ENCODE measurements at places on chromosomes 2 and 18.

- DNase-seq = no peak
Observed at GRCh38 chr2:233764761-233765160, 4.7 kb downstream of the UGT1A1 start.

- no peak for DNase-seq
Observed at GRCh38 chr2:145617906-145618305, 1098.0 kb upstream of the ZEB2 start.

- no peak for DNase-seq
Observed at GRCh38 chr2:189858291-189858690, 74.0 kb downstream of the PMS1 start.

GRCh38 chr18:41756141-41756540, 198.9 kb upstream of the PIK3C3 start:
- DNase-seq = no peak

GRCh38 chr2:78408795-78409118, 616.7 kb upstream of the REG3G start:
- DNase-seq = no peak

DNA sequence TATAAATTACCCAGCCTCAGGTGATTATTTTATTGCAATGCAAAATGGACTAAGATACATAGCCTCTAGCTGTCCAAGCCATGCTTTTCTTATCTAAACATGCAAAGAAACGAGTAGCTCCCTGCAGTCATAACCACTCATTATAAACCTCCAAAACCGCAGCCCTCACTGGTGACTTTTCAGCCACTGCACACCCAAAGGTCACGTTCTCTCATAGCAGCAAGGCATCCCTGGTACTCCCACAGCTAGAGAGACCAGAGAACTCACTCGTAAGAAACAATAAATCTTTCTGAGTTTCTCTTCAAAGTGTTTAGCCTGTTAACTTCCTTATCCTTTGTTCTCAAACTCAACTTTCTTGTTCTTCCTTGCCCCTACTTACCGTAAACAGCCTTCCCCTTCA, 28.5 kb upstream of the RALBP1 start:
- no peak for DNase-seq

GRCh38 chr2:111618978-111619902, 264.8 kb downstream of the ANAPC1 start:
- peak; percentile 79 for DNase-seq

DNA sequence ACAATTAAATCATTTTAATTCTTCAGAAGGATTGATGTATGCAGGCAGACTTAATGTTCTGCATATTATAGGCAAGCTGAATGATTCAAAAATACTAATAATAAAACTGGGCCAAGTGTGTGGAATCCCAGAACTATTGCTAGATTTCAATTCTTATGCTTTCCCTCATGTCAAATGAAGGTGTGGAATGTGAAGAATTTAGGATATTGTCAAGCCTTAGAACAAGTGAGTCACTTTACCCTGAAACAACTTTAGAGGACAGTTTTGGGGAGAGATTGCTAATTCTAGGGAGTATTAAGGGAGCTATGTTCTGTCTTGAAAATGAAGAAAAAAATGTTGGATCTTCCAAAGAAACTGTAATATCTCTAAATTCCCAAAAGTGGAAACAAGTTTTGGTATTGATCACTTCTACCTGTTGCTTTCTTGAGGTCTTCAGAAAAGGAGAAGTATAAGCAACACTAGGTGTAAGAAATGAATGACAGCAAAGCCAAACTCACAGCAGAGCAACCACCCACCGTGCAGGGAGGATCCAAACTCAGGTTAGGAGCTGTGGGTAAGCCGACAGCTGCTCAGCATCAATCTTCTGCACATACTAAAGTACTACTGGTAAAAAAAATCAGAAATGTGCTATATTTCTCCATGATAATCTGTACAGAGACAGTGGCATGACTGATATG, 818.1 kb downstream of the SLC4A3 start:
- DNase-seq = no peak

- DNase-seq = no peak
Observed at GRCh38 chr18:44967599-44967998, 286.9 kb downstream of the SETBP1 start.

DNA sequence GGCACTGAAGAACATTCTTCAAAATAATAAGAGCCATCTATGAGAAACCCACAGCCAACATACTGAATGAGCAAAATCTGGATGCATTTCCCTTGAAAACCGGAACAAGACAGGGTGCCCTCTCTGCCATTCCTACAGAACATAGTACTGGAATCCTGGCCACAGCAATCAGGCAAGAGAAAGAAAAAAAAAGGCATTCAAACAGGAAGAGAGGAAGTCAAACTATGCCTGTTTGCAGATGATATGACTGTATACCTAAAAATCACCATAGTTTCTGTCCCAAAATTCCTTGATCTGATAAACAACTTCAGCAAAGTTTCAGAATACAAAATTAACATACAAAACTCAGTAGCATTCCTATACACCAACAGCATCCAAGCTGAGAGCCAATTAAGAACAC, 119.5 kb upstream of the PARD3B start:
- DNase-seq = no peak

- peak; percentile 12 for DNase-seq
Observed at GRCh38 chr2:74696829-74697228, 42.8 kb downstream of the SEMA4F start.

GRCh38 chr2:42233976-42234441, 64.9 kb downstream of the EML4 start:
- DNase-seq = no peak

GRCh38 chr2:75528221-75528977, 32.3 kb downstream of the EVA1A start:
- DNase-seq = no peak

DNA sequence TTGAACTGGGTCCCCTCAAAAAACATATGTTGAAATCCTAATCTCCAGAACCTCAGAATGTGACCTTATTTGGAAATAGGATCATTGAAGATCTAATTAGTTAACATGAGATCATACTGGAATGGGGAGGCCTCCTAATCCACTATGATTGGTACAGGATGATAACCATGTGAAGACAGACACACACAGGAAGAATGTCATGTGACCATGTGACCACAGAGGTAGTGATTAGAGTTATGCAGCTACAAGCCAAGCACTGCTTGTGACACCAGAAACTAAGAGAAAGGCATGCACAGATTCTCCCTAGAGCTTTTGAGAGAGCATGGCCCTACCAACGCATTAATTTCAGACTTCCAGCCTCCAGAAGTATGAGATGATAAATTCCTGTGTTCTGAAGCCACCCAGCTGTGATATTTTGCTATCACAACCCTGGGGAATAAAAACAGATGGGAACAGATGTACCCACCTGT, 47.0 kb upstream of the TGIF1 start:
- DNase-seq = no peak

GRCh38 chr2:136104977-136105376, 13.0 kb downstream of the CXCR4 start:
- no peak for DNase-seq

DNA sequence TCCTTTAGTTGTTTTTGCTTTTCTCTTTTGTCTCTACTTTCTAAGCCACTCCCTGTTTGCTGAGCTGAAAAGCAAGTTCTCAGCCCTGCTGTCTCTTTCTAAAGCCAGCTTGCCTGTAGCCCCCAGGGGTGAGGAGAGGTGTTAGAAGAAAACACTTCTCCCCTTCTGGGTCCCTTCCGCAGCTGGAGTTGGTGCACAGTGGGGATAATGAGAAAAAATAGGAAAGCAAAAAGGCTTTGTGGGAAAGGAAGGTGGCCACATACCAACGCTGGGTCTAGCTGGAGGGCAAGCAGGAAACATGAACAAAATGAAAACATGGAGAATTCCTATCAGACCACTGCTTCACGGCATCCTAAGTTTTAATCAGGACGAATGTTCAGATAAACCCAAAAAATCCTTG, 15.5 kb upstream of the SLC20A1 start:
- DNase-seq = no peak

DNA sequence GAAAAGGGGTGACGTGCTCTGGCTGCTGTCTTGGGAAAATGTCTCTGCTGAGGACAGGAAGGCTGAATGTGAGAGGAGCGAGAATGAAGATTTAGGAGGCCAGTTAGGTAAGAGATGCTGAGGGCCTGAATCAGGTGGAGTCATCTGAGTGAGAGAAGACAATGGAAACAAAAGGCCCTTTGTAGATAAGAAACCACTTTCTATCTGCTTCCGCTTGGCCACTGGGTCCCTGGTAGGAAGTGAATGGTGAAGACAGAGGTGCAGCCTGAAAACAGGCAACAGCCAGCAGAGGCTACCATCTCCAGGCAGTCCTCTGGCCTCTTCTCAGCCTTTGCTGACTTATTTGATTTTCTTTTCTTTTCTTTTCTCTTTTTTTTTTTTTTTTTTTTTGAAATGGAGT, 374.0 kb upstream of the SLC14A2 start:
- DNase-seq = no peak

DNA sequence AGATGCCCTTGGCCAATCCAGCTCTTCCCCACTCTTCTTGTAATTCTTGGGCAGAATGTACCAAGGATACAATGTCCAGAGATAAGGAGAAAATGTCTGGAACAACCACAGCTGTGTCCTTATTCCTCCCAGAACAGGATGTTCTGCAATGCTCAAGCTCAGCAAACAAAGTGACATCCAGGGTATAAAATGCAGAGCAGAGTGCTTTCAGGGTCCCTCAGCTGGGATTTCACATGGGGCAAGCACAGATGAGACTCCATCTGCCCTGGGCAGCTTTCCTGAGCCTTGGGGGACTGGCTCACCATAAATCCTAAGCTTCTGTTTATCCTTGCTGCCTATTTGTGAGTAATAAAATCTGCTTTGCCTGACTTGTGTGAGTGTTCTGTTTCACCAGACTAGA, 127.4 kb downstream of the VAPA start:
- no peak for DNase-seq

DNA sequence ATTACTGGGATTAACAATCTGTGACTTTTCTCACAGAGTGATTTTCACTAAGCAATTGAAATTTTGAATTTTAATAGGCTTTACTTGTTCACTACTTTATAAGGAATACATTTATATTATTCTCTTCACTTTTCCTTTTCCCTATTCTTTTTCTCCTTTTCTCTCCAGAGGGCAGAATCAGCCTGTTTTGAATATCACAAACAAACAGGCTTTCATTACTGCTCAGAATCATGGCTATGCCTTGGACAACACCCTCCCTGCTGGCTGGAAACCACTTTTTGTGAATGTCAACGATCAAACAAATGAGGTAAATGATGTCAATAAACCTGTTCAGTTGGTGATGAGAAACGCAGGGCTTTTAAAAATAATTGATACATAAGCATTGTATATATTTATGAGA, 35.3 kb downstream of the CPS1 start:
- no peak for DNase-seq

- no peak for DNase-seq
Observed at GRCh38 chr2:142041105-142041504, 89.7 kb downstream of the LRP1B start.

DNA sequence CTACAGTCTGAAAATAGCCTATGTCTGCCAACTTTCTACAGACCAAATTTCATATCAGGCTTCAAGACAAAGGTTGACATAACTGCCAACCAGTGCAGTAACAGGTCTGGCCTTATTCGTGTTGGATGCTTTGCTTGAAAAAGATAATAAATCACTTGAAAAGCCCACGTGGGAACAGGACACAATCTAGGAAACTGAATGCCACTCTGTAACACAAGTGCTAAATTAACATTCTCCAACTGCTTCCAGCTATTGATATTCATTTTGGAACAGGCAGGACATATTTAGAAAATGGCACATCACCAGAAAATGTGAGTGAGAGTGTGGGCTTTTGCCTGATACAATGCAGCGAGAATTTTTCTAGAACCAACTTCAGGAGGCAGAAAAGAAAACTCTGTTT, 165.9 kb upstream of the CCDC150 start:
- DNase-seq = no peak

DNA sequence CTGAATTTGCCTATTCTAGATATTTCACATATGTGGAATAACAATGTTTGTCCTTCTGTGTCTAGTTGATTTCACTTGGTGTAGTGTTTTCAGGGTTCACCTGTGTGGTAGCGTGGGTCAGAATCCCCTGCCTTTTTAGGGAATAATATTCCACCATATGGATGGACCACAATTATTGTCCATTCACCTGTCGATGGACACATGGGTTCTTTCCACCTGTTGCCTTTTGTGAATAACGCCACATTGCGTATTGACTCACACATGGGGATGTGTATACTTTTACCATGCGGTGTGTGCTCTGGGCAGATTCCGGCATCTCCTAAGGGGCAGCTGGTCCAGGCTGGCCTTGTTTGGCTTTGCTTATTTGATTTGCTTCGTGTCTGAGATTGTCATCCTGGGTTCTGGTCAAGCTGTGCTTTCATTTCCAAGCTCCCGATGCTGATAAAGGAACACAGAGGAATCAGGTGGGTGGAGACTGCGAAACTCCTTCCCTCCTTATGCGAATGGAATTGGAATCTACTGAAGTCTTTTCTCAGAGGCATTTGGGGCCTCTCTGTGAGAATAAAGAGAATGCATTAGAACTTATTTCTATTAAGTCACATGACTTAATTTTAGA, 18.9 kb upstream of the ALLC start:
- DNase-seq = no peak

GRCh38 chr2:20641123-20641985, 9.5 kb downstream of the HS1BP3 start:
- no peak for DNase-seq

DNA sequence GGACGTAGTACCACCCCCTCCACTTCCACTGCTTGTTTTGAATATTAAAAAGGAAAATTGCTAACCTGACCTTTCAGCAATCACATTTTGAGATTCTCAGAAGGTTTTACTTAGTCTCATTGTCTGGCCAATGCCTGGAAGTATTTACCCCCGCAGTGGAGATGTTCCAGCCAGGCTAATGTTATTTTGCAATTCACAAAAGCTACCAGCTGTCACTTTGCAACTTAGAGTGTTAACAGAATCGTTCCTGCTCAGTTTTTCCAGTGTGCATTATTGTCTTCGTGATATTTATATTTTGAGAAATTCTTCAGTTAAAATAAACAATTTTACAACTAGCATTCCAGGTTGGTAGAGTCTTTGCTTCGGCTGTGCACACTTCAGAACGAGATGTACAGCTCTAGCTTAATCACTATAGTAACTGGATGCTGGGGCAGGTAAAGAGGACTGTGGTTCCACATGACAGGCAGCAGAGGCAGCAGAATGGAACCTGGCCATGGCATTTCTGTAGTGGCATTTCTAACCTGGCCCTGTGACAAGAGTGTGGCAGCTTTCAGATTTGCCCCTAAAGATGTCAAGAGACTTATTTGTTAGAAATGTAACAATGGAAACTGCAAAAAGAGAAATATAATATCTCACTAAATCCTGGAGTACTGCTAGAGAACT, 85.1 kb downstream of the DTNA start:
- no peak for DNase-seq

GRCh38 chr2:179932786-179933185, 71.4 kb upstream of the ZNF385B start:
- no peak for DNase-seq

- DNase-seq = no peak
Observed at GRCh38 chr2:235575431-235575830, 81.6 kb downstream of the AGAP1 start.

- DNase-seq = no peak
Observed at GRCh38 chr2:108825254-108825653, 38.7 kb downstream of the CCDC138 start.

DNA sequence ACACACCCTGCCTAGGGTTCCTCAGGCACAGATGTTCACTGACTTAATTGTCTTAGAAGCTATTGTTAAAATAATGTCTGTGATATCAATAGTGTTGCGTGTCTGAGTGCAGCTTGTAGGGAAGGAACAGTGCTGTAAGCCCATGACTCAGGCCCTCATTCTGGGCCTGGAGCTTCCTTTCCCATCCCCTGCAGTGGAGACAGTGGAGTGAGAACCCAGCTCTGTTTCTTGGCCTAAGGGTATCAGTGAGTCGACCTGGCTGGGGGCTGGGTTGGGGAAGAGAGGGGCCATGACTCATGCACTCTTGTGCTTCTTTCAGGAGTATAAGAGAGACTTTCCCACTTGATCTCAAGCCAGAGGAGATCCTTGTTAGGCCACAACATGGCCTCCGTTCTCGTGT, 106.8 kb downstream of the HRH4 start:
- DNase-seq = no peak

Data from inflammatory macrophage treated with lipopolysaccharide for 4 hours (primary cell).